Activated naive CD4-positive, alpha-beta T cell (primary cell): ENCODE measurements at places on chromosomes 7 and 10.

DNA sequence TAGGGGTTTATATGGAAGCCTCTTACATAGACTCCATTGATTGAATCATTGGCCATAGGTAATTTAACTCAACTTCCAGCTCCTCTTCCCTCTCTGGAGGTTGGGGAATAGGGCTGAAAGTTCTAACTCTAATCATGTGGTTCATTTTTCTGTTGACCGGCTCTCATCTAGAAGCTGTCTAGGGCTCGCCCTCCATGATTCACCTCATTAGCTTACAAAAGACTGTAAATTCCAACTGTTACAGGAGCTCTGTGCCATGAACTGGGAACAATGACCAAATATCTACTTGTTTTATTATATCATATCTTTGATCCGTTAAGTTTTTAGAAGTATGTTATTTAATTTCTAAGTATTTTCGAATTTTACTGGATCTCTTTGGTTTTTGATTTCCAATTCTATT, 263.0 kb downstream of the TCF7L2 start:
- no peak for DNase-seq

DNA sequence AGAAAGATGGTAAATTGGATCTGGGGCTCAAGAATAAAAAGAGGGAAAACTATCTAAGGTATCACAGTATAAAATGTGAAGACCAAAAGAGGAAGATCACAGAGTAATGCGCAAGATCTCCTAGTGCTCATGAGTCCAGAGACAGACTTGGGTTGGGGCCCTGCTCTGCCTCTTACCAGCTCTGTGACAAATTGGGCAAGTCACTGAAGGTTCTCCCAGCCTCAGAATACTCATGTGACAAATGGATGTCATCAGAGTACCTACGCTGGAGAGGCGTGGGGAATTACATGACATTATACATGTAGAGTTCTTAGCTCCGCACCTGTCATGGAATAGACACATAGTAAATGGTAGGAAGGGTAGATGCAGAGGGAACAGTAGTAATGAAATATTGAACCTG, 124.4 kb downstream of the DOCK4 start:
- no peak for DNase-seq

- no peak for DNase-seq
These were observed 49.9 kb upstream of the SH2B2 start for GRCh38 chr7:102236592-102237287.

GRCh38 chr10:82472406-82473335, 597.7 kb downstream of the NRG3 start:
- no peak for DNase-seq

DNA sequence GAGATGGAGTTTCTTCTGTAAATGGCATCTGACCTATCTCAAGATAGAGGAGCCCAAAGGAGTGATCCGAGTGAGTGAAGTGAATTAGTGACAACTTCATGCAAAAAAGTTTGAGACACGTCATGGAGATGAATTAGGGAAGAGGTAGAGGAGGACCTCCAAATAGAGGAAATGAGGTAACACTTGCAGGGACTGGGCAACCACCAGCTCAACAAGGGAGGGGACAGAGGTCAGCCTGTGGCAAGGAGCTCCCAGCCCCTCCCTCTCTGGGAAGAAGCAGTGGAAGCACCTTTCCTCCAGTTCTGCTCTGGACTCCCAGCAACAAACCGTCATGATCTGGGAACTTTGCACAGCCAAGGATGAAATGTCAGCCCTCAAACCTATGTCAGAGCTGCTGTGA, 83.5 kb upstream of the IKZF1 start:
- DNase-seq = no peak

DNA sequence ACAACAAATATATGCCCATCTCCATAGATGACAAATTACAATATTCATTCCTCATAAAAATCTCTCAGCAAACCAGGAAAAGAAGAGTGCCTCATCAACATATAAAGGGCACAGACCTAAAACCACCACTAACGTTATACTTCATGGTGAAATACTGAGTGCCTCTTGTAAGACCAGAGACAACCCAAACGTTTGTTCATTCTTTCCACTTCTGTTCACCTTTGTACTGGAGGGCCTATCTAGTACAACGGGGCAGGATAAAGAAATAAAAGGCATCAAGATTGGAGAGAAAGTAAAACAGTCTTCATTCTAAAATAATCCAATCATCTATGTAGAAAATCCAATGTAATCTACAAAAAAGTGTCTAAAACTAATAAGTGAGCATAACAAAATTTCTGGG, 79.1 kb downstream of the LARP4B start:
- no peak for DNase-seq

DNA sequence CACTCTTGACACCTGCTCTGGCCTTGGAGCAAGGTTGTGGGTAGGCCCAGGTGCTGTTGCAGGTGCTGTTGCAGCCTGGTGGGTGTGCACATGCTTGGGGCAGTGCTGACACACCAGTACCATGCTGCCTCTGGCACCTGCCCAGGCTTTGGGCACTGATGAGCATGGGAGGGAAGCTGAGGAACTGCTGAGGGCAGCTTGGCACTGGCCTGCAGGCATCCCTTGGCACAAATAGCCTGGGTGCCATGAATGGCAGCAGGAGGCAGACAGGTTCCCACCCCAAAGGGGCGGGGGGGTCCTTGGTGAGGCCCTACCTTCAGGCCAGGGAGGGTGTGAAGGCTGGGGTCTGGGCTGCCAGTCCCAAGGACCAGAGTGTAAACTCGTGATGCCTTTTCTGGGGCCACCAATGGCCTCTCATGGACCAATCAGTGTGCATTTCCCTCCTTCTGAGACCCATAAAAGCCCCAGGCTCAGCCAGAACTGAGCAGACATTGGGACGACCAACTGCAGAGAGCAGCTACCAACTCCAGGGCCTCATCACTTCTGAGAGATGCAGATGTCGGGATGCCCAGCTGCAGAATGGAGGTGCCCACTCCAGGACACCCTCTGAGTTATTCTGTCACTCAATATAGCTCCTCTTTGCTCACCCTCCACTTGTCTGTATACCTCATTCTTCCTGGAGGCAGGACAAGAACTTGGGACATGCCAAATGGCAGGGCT, 547.4 kb downstream of the ZWINT start:
- DNase-seq = no peak

- DNase-seq = no peak
These were observed 155.5 kb downstream of the KCNMA1 start for GRCh38 chr10:77482072-77482471.

GRCh38 chr10:61941202-61941681, 39.7 kb downstream of the ARID5B start:
- DNase-seq = no peak

- DNase-seq = peak; percentile 5
These were observed 7.8 kb downstream of the ELMO1 start for GRCh38 chr7:37440738-37441385.

GRCh38 chr7:14748461-14748860, 154.1 kb downstream of the DGKB start:
- no peak for DNase-seq

- no peak for DNase-seq
These were observed 502.4 kb downstream of the GRID1 start for GRCh38 chr10:85864173-85864549.

GRCh38 chr7:113071465-113071864, 15.2 kb downstream of the GPR85 start:
- DNase-seq = no peak

GRCh38 chr7:148719753-148720152, 21.1 kb downstream of the CUL1 start:
- DNase-seq = no peak

DNA sequence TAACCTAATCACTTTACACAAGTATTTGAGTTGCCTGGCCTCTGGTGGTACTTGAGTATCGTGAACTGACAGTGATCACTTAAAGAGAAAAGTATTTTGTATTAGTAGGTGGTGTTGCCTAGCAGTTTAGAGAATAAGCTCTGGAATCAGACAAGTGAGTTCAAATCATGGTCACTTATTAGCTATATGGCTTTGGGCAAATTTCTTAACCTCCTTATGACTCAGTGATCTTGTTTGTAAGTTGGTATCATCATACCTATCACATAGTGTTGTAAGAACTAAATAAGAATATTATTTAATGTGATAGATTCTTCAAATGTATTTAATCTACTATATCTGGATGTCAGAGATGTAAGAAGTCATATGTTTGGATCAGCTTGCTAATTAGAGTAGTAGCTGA, 163.8 kb downstream of the RNF133 start:
- no peak for DNase-seq

DNA sequence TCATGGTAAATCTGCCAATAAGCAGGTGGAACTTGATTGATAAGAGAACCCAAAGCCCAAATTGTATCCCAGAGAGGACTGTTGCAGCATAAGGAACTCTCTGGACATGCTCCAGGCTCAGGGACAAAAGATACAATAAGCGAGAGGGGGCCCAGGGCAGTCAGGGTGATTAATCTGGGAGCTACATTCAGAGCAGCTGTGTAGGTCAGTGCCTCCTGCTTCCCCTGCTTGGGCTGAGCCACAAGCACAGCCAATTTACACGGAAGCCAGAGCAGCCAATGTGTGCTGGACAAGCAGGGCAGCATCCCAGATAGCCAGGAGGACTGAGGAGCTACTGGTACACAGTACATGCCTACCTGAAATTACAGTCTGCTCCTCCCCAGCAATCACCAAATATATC, 24.2 kb downstream of the MYPN start:
- no peak for DNase-seq

DNA sequence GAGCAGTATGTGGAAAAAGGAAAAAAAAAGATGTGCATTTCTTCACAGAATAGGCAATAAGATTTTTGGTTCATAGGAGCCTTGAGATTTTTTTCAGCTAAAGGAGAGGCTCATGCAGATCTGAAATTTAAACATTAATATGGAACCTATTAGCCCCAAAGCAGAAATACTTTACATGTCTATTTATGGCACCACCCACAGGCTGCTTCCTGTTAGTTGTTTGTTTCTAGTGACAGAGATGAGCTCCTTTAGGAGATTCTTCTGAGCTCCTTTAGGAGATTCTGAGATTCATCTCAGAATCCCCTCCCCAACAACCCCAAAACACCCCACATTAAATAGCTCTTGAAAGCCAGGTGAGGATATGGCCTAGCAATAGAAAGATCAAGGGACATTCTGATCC, 27.9 kb upstream of the HPS1 start:
- no peak for DNase-seq

GRCh38 chr10:78777466-78777865, 291.3 kb upstream of the ZMIZ1 start:
- no peak for DNase-seq

GRCh38 chr7:10684606-10685005, 289.1 kb upstream of the PHF14 start:
- no peak for DNase-seq

DNA sequence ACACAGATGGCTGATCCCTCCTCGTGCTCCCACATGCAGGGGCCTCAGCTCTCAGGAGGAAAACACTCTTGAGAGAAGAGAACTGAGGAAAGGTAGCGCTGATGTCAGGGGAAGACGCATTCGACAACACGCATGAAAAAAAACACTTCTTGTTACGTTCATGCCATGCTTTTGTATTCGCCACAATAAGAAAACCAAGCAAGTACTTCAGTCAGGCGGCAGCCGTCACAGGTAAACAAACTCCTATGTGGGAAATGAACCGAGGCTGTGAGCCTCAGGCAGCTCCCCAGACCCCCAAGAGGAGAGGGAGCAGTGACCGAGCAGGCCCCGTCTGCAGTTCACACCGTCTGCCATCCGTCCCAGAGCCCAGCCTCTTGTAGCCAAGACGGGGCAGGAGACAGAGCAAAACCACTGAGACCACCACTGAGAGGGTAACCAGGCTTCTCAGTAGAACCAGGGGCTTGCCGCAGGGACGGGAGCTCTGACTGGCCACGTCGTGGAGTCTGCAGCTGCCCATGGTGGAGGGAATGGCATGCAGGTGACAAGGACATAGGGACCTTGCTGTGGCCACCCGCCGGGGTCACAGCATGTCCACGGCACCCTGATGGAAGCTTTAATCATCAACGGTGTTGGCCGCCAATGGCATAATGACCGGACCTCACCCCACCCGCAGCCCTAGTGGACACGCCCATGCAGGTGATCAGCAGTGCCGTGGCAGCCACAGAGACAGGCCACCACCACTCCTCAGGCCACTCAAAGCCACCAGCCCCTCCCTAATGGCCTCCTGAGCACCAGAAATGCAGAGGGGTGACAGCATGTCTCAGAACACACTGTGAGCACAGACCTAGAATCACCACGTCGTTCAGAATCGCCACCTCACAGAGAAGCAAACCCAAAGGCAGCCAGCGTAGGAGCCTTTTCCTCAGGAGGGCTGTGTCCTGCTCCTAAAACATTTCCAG, 304.3 kb downstream of the PTPRN2 start:
- DNase-seq = no peak

DNA sequence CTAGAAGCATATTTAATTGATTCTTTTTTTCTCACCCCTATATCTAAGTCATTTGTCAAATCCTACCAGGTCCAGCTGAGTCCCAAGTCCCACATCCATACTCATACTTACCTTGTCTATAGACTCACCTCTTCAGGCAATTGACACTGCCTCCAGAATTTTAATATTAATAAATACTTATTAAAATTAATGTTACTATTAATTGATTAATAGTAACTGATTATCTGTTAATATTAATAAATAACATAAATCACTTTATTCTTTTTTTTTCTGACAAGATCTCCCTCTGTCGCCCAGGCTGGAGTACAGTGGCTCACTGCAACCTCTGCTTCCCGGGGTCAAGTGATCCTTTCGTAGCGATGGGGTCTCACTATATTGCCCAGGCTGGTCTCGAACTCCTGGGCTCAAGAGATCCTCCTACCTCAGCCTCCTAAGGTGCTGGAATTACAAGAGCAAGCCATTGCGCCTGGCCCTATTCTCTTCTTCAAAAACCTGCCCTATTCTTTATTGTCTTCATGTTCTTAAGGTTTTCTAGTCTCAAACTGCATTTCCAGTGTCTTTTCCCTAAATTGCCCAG, 94.4 kb downstream of the ZNF277 start:
- no peak for DNase-seq

DNA sequence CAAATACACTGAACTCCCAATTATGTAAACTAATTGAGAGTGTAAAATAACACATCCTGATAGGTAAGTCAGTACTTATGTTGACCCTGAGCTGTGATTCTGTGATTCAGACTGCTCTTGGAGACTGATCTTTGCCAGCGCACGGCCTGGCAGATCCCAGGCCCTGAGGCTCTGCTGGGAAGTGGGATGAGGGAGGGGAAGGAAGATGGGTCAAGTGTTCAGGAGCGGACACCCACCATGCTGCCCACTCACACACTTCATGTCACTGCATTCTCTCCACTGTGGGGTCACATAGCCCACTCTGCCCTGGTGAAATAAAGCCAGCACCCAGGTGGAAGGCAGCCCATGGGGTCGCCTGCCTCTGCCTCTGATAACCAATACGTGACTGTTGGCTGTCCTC, 226.2 kb downstream of the TNS3 start:
- DNase-seq = no peak

DNA sequence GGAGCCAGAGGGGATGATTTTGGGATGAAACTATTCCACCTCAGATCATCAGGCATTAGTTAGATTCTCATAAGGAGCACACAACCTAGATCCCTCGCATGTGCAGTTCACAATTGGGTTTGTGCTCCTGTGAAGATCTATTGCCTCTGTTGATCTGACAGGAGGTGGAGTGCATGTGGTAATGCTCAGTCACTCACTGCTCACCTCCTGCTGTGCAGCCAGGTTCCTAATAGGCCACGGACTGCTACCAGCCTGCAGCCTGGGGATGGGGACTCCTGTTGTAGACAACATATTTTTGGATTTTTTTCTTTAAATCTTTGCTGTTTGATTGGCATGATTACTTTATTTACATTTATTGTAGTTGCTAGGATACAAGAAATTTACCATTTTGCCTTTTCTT, 765.0 kb downstream of the INHBA start:
- no peak for DNase-seq
